ENCODE measurements at places on chromosomes 2 and 18.

- no peak for DNase-seq
These were observed 398.7 kb downstream of the DSEL start for GRCh38 chr18:67117804-67118203.

GRCh38 chr18:10381951-10382350 lies 72.5 kb upstream of the APCDD1 start:
- no peak for DNase-seq

GRCh38 chr2:190181123-190181669 lies 118.7 kb upstream of the MSTN start:
- DNase-seq: no peak

- no peak for DNase-seq
These were observed 199.6 kb downstream of the LDLRAD4 start for GRCh38 chr18:13418013-13418710.

- DNase-seq: peak; percentile 94
These were observed 453 bp upstream of the ANTXR1 start for GRCh38 chr2:69012310-69013141.

- DNase-seq: no peak
These were observed 22.9 kb upstream of the STAM2 start for GRCh38 chr2:152198499-152198898.

DNA sequence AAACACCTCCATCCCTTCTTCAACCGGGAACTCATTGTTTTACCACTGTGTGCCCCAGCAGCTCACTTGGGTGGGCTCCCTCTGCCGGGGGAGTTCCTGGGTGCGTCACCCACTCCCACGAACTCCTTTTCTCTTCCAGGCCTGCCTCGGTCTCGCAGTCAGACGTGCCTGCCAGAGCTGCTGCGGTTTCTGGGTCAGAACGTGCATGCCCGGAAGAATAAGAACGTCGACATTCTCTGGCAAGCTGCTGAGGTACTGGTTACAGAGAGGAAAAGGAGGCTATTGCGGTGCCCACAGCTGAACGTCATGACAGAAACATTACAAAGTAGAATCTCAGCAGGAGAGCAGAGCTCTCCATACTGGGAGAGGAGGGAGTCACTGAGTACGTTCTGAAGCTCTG lies 35.6 kb downstream of the COA5 start:
- no peak for DNase-seq

DNA sequence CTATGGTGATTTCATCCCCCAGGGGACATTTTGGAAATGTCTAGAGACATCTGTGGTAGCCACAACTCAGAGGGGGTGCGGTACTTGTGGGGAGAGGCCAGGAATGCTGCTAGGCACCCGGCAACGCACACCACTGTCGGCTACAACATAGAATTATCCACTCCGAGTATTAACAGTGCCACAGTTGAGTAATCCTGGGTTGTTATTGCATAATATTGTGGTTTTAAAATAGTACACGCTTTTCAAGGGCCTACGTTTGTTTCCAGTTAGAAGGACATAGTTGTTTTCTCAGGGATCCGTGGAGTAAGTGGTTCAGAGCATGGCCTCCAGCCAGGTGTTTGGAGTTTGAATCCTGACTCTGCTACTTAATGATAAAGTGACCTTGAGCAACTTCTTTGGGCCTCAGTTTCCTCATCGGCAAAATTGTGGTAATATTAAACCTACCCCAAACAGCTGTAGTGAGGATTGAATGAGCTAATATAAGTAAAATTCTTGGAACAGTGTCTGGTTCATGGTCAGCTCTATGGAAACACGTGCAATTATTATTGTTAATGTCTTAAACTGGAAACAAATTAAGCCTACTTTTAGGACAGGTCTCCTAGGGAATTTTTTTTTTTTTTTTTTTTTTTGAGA lies 24.5 kb downstream of the CYP27A1 start:
- DNase-seq: no peak

DNA sequence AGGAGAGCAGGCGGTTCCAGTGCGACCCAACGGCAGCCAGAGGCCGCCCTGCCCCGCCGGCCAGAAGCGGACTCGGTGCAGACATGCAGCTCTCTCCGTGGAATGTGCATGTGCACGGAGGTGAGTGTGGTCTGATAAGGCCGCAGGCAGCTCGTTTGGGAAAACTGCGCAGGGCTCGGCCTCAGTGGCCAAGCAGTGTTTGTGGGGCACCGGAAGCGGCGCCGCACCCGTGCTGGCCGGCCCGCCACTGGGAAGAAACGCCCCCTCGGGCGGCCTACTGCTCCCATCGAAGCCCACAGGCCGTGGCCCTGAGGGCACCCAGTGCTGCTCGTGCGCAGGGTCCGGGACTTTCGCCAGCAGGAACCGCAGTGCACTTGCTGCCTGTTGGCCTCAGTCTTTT lies 25.2 kb downstream of the PRELID3A start:
- DNase-seq: no peak

- DNase-seq: peak; percentile 22
These were observed 503.7 kb downstream of the TMEM182 start for GRCh38 chr2:103265521-103265920.

GRCh38 chr2:105625632-105626031 lies 119.1 kb upstream of the NCK2 start:
- DNase-seq: no peak

- DNase-seq: peak; percentile 99
These were observed at the start of gene ZRANB3 for GRCh38 chr2:135530313-135531230. ZRANB3 (minus strand) TSS chr2:135531218.

DNA sequence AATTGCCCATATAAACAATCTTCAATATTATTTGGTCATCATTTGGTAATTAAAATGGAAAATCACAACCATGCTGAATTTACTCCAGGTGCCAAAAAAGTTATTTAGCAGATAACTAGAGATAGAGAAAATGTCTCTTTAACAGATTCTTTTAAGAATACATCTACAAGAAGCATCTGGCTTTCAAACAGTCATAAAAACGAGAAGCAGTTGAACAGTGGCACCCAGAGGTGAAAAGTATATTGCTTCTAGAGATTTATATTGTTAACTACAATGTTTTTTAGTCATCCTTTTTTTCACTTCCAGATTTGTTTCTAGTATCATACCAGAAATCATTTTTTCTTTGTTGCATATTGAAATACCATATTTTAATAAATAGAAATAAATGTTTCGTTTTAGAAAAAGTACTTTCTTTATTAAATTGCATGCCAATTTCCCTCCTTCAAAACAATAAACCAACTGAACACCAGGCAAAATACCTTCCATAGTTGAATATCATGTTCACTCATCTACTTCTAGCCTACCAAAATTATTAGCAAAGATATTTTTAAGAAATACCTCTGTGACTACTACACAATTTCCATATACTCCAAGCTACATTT lies 65.4 kb upstream of the HNRNPA3 start:
- DNase-seq: peak; percentile 29

DNA sequence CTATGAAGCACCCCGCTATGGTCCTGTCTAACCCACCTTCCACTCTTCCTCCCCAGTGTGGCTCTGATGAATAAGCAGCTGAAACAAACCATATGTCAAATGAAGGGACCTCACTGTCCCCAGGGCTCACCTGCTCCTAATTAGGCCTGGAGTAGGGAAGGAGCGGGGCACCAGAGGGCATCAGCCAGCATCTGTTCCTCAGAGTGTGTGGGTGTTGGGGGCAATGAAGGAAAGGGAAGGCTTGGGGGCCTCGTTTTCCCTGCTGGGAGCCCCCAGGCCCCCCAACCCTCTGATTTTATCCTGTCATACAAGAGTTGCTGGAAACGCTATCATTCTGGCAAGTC lies 274.7 kb downstream of the HAUS1 start:
- DNase-seq: no peak

- DNase-seq: no peak
These were observed 121.3 kb upstream of the FOSL2 start for GRCh38 chr2:28271231-28271918.

GRCh38 chr18:2337552-2338141 lies 233.7 kb downstream of the METTL4 start:
- DNase-seq: no peak

- no peak for DNase-seq
These were observed 41.0 kb downstream of the EPB41L5 start for GRCh38 chr2:120053891-120054290.

DNA sequence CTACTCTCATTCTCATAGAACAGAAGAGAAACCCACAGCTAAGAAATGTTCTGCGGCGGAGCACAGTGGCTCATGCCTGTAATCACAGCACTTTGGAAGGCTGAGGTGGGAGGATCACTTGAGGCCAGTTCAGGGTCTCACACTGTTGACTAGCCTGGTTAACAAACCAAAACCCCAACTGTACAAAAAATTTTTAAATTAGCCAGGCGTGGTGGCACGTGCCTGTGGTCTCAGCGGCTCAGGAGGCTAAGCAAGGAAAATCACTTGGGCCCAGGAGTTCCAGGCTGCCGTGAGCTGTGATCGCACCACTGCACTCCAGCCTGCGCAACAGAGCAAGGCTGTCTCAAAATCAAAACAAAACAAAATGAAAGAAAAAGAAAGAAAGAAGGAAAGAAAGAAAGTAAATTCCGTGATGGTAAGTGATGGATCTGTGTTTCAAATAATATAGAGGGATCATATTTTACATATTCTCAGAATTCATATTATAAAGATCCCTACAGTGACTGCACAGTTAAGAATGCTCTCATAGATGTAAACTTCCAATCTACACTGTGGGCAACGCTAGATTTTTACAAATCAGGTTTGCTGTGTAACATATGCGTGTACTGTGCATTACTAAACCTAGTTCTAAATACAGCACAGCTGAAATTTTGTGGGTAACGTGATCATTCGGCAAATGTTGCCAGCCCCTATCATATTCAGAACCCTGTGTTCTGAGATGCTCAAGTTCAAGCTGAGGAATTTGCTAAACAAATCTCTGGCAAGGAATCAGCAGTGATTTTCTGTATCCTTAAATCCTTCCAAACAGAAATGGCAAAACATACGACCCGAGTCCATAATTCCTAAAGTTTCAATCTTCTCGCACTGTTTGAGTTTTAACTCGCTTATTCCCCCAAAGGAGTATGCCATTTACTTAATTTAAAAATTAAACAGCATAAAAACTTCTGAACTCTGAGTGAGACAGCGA lies 1.2 kb upstream of the RAB12 start:
- no peak for DNase-seq

GRCh38 chr2:88680266-88680902 lies 11.1 kb upstream of the RPIA start:
- DNase-seq: no peak

- DNase-seq: no peak
These were observed 109.8 kb downstream of the AOX1 start for GRCh38 chr2:200695601-200696000.

GRCh38 chr18:73511771-73512503 lies 635.7 kb downstream of the FBXO15 start:
- no peak for DNase-seq
